Natural killer cell treated with Interleukin-12 subunit alpha and Interleukin-12 subunit beta and Interleukin-15 and Interleukin-18, amount 100 ng/mL, for 72 hours (primary cell): ENCODE measurements at places on chromosomes 7 and 10. TPM values are rescaled to one million over a fixed set of nuclear protein-coding genes. Genes with fewer than 3 reads are reported as not detected.

DNA sequence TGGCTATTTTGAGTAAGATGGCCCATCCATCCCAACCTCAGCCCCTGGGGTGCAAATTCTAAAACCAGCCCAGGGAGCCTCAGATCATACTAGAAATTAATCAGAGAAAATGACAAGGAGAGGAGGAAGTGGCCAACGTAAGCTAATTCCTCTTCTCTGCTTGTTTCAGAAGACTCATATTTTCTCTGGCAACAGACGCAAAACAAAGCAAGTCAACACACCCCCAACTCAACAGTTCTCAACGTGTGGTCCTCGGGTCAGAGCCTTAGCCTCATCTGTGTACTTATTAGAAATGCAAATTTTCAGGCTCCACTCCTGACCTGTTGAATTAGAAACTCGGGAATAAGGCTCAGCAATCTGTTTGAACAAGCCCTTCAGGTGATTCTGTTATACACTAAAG lies 413.9 kb upstream of the AUTS2 start:
- DNase-seq, result no peak

GRCh38 chr10:33947544-33947943 lies 613.1 kb upstream of the NRP1 start:
- DNase-seq, result no peak

GRCh38 chr7:84524714-84525694 lies 330.4 kb upstream of the SEMA3A start:
- DNase-seq, result no peak

NKX2-3 gene
- not detected for total RNA-seq

HOXA2 gene
- total RNA-seq, result not detected

ANK3 gene
- total RNA-seq, result 92.7 TPM
